ENCODE measurements at places on chromosomes 16 and 17. TPM values are rescaled to one million over a fixed set of nuclear protein-coding genes. Genes with fewer than 3 reads are reported as not detected.
A peak's percentile ranks its signal among the peaks of the same experiment; 100 is the strongest.

The SHISA6 gene
- 0.05 TPM for total RNA-seq

- DNase-seq: no peak
- no peak overlapping the region for H3K27ac ChIP-seq
- H3K36me3 ChIP-seq: peaks cover 53% of the 10 kb centered on the region
- no peak overlapping the region for H3K4me3 ChIP-seq
Observed at GRCh38 chr17:64176556-64176955, 46.6 kb upstream of the ERN1 start.

- DNase-seq: no peak
- no peaks in the 10 kb centered on the region for H3K4me1 ChIP-seq
- peaks cover 21% of the 10 kb centered on the region for H3K27me3 ChIP-seq
- no peak overlapping the region for H3K27ac ChIP-seq
- H3K4me3 ChIP-seq: no peak overlapping the region
Observed at GRCh38 chr16:74224828-74225612, 71.6 kb upstream of the PSMD7 start.

DNA sequence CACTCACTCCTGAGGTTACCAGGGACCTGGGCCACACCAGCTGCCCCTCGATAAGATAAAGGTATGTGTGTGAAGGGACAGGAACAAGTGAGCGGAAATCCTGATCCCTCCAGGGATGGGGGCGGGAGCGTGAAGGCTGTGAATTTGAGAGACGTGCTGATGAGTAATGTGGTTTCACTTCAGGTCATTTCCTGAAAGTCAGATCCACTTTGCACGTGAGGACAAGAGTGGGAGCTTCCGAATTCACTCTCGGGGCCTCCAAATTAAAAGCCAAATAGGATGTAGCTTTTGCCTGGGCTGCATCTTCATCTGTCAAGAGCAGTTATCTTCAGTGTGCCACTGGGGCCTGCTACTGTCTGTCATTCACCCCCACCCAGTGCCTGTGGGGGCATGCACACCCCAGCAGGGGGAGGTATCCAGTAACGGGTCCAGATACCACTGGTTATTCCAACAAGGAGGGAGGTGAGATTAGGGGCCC is 87.4 kb upstream of the LHX1 start:
- H3K4me1 ChIP-seq: peaks cover 20% of the 10 kb centered on the region
- no peak overlapping the region for H3K4me3 ChIP-seq
- no peaks in the 10 kb centered on the region for H3K27me3 ChIP-seq
- no peak for DNase-seq
- no peaks in the 10 kb centered on the region for H3K36me3 ChIP-seq
- H3K27ac ChIP-seq: peak overlapping the region; percentile 54

The MT1G gene
- not detected for total RNA-seq

GRCh38 chr17:50439008-50439407 is 13.0 kb downstream of the ACSF2 start:
- H3K27ac ChIP-seq: no peak overlapping the region
- no peak for DNase-seq
- no peaks in the 10 kb centered on the region for H3K27me3 ChIP-seq

DNA sequence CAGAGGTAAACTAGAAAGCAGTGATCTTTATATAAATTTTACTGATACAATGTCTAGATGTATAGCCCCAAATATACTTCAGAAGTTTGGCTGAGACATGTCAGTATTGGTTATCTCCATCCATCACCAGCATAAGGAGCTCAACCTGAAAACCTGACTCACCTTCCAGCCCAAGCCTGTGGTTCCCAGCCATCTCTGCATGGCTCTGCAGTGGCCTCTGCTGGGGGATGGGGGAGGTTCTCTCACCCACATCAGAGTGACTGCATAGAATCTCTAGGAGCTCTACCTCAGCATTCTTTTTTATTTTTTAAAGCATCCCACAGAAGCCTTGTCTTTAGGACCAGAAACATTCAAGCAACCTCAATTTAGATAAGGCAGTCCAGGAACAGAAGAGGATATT is 27.3 kb downstream of the USP7 start:
- DNase-seq: no peak
- H3K4me3 ChIP-seq: no peak overlapping the region
- no peak overlapping the region for H3K27ac ChIP-seq
- no peaks in the 10 kb centered on the region for H3K36me3 ChIP-seq
- peaks cover 16% of the 10 kb centered on the region for H3K4me1 ChIP-seq
- no peaks in the 10 kb centered on the region for H3K27me3 ChIP-seq

DNA sequence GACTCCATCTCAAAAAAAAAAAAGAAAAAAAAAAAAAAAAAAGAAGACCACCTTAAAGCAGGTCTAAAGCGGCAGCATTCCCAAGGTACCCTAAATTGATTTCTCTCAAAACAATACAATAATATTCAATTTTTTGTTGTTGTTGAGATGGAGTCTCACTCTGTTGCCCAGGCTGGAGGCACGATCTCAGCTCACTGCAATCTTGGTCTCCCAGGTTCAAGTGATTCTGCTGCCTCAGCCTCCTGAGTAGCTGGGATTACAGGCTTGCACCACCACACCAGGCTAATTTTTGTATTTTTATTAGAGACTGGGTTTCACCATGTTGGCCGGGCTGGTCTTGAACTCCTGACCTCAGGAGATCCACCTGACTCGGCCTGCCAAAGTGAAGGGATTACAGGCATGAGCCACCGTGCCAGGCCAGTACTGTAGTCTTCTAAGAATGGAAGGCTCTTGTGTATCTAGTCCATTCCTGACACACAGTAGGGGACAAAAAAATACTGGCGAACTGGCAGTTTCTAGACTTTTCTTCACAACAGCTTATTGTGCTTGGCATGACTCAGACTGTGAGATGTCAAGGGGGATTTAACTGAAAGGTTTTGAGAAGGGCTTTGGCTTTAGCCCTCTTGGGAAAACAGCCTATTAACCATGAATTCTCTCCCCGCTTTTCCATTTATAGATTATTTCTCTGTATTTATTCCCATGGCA is 17.3 kb downstream of the CDR2 start:
- no peak for DNase-seq
- H3K4me3 ChIP-seq: no peak overlapping the region
- H3K4me1 ChIP-seq: peaks cover 34% of the 10 kb centered on the region
- H3K36me3 ChIP-seq: peaks cover 10% of the 10 kb centered on the region

DNA sequence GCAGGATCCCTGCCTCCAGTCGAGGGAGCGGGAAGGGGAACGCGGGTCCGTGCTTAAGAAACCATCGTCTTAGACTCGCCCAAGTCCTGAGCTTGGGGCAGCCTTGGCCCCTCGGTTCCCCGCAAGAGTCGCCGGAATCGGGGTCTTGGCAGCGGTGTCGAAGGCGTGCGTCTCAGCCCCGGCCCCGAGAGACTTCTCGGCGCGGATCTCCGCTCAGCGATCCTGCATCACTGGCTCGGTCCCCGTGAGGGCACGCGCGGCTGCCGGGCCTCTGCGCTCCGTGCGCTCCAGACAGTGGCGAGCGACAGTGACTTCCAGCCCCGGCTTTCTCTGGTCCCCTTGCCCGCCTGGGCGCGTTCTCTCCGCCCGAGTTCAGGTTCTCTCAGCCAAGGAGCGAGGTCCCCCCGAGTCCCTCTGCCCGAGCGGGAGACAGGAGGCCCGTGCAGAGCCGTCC is 380 bp downstream of the HS3ST3A1 start:
- peaks cover 11% of the 10 kb centered on the region for H3K27me3 ChIP-seq
- no peaks in the 10 kb centered on the region for H3K36me3 ChIP-seq
- peak overlapping the region; percentile 70 for H3K4me3 ChIP-seq
- peak overlapping the region; percentile 5 for H3K27ac ChIP-seq

The MARF1 gene
- 83.0 TPM for total RNA-seq

The ASPHD1 gene
- 1.2 TPM for total RNA-seq

DNA sequence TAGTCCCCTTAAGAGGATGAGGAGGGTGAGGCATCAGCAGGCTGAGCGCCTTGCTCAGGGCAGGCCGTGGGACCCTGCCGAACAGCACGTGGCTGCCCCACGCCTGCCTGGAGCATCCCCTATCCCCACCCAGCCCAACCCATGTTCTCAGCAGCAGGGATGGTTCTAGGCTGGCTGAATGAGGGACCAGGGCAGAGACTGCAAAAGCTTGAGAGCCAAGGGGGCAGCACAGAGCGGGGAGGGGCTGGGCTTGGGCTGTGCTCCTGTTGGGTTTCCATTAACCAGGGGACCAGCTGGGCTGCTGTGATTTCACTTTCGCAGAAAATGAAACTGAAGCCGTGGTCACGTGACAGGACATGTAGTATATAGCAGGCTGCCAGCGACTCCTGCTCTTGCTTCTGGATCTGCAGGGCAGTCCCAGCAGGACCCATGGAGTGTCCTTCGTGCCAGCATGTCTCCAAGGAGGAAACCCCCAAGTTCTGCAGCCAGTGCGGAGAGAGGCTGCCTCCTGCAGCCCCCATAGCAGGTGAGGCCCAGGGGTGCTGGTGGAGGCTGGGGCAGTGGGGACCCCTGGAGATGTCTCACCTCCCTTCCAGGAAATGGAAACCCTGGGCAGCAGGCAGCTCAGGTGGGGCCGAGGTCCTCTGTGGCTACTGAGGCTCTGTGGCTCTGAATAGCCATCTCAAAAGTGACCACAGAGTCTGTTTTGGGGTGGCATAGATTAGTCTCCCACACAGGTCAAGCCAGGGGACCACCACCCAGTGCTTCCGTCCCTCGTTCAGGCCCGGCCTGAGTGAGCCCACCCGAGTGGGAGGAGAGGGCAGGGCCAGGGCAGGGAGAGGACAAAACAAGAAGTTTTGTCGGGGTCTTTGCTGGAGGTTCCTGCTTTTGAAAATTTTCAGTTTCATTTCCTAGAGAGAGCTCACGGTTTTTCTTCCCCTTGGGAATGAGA is 2.9 kb downstream of the RNF213 start:
- no peaks in the 10 kb centered on the region for H3K27me3 ChIP-seq
- no peak for DNase-seq
- H3K36me3 ChIP-seq: peaks cover 19% of the 10 kb centered on the region
- peaks cover 26% of the 10 kb centered on the region for H3K4me1 ChIP-seq

DNA sequence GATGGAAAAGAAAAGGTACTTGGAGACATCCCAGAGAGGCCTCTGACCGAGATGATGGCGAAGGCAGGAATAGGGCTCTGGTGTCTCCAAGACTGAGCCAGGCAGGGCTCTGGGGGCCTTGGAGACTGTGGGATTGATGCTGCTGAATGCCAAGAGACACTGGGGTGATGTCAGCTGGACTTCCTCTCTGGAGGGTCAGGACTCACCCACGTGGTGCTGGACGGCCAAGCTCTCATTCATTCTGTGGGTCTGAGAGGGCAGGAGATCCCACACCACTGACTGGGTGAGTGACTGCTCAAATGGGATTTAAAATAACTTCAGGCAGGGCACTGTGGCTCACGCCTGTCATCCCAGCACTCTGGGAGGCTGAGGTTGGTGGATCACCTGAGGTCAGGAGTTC is 64.8 kb downstream of the NT5M start:
- H3K27ac ChIP-seq: no peak overlapping the region
- no peak overlapping the region for H3K4me3 ChIP-seq
- H3K4me1 ChIP-seq: no peaks in the 10 kb centered on the region
- peaks cover 44% of the 10 kb centered on the region for H3K27me3 ChIP-seq
- H3K36me3 ChIP-seq: no peaks in the 10 kb centered on the region

- H3K27ac ChIP-seq: no peak overlapping the region
- no peak overlapping the region for H3K4me3 ChIP-seq
- H3K4me1 ChIP-seq: no peaks in the 10 kb centered on the region
- H3K27me3 ChIP-seq: peaks cover 4% of the 10 kb centered on the region
Observed at GRCh38 chr16:19486051-19486450, 35.8 kb downstream of the GDE1 start.

DNA sequence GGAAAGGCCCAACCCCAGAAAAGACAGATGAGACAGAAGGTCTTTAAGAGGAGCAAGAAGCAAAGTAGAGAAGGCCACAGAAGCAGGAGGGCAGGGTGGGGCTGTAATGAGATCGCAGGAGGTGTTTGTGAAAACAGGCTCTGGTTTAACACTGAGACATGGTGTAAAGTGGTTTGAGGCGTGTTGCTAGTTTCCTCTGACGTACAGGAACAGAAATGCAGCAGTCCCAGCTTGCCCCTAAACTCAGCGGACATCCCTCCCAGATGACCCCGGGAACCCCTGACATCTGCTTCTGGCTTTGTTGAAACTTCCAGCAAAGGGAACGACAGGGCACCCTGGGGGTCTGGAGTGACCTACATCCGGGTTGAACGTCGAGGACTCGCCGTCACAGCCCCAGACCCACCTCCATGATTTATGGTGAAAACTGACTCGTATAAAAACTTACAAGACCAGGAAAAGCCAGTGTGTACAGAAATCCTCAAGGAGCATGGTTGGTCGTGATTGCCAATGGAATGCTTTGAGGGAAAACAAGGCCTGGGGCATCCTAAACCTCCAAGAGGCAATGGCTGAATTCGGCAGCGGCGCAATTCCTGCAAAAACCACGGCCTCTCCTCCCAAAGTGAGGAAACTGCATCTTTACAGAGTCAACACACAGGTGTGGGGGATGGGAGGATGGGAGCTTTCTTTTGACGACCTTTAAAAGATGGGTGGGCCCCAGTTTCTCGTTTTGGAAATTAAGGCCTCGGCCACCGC is 25.8 kb downstream of the LITAF start:
- H3K27ac ChIP-seq: peak overlapping the region; percentile 95
- H3K4me3 ChIP-seq: peak overlapping the region; percentile 47
- no peaks in the 10 kb centered on the region for H3K27me3 ChIP-seq
- peaks cover 64% of the 10 kb centered on the region for H3K4me1 ChIP-seq

The TBC1D3E gene
- not detected for total RNA-seq

The KCNJ18 gene
- total RNA-seq: not detected

DNA sequence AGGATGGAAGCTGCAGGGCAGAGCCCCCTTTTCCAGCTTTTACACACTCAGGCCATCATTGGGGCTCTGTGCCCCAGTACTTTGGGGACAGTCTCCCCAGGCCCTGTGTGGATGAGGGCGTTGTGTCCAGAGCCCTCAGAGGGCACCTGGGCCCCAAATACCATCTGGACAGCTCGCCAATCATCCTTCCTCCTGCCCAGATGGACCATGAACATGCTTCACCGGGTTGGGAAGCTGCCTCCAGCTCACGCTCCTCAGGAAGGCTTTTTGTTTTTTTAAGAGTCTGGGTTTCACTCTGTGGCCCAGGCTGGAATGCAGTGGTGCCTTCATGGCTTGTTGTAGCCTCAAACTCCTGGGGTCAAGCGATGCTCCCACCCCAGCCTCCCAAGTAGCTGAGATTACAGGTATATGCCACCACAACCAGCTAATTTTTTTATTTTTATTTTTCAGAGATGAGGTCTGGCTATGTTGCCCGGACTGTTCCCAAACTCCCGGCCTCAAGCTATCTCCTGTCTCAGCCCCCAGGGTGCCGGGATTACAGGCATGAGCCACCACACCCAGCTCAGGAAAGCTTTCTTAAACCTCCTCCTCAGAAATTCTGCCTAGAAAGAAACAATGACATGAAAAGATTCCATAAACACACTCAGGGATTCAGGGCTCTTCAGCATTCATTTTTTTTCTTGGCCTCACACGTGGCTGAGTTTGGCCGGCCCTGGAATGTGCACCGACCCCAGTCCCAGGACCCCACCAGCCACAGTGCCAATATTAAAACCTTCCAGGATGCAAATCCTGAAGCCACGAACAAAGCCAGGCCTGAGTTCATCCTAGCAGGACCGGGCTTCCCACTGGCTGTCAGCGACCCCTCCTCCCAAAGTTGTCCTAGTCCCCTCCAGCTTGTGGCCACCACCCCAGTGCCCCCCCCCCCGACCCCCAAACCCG is 27.4 kb upstream of the ZNF423 start:
- no peaks in the 10 kb centered on the region for H3K36me3 ChIP-seq
- DNase-seq: no peak
- H3K4me1 ChIP-seq: peaks cover 17% of the 10 kb centered on the region
- peak overlapping the region; percentile 41 for H3K27ac ChIP-seq
